Right renal pelvis (tissue), 4 donors: ENCODE measurements at places on chromosomes 12 and 14. TPM values are rescaled to one million over a fixed set of nuclear protein-coding genes. Genes with fewer than 3 reads are reported as not detected.

DNA sequence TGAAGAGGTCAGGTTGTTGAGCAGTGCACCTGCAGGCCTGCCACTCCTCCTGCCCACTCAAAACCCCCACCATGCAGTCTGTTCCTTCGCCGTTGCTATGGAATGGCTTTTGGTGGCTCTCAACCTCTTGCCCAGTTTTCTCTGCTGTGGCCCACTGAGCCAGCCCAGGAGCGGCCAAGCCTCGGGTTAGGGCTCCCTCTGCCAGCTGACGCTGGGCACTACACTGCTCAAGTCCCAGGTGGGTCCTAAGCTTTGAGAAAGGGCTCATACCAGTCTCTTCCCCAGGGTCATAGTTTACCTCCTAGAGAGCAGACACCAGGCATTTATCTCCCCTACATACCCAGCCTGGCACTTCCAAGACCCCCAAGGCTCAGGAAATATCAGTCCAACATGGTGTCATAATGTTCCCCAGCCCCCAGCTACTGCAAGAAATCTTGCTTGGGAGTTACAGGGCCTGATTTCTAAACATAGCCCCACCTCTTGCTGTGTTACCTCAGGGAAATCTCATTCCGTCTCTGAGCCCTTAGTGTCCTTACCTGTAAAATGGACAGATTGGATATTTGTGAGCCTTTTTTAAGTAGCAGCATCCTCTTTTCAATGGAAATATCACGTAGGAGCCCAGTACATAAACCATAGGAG, 59.4 kb downstream of the TSPAN11 start:
- DNase-seq = peak; percentile 41

The EXOC5 gene
- polyA plus RNA-seq = 85.7 TPM

DNA sequence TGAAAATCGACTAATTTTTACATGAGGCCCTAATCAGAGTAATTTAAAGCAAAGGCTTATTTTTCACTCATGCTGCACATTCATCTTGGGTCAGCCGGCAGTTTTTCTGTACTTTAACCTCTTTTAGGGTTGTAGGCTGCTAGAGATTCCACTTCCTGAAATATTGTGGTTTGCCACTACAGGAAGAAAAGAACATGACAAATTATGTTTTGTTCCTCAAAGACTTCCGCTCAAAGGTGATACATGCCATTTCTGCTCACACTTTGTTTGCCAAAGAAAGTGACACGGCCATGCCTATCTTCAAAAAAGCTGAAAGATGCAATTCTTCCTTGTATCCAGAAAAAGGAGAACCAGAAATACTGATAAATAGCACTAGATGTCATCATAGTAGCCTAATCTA, 183.4 kb upstream of the PPFIA2 start:
- no peak for DNase-seq

DNA sequence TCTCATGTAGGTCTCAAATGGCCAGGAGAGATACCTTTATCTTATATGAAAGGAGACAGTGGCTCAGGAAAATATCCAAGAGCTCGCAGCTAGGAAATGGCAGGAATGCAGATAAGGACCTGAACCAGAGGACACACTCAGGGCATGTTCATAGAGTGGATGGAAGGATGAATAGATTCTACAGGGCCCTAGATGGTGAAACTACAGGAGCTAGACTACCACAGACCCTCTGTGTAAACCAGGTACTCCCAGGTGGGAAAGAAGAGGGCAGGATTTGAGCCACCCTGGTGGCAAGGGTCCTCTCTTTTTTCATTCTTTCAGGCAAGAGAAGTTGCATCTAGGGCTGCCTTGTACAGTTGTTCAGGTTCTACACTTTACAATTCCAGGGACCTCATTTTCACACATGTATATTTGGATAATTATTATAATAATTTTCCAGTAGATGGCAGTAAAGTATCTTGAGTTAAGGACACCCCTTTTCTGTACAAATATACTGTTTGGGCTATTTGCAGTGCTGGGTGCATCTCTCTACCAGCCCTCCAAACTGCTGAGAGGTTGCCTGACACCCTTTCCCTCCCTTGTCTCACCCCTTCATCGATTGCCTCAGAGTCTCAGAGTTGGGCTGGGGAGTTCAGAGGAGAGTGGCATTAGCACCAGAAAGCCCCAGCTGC, 10.5 kb upstream of the ZDHHC22 start:
- DNase-seq = no peak

The STRAP gene
- polyA plus RNA-seq = 190 TPM

DNA sequence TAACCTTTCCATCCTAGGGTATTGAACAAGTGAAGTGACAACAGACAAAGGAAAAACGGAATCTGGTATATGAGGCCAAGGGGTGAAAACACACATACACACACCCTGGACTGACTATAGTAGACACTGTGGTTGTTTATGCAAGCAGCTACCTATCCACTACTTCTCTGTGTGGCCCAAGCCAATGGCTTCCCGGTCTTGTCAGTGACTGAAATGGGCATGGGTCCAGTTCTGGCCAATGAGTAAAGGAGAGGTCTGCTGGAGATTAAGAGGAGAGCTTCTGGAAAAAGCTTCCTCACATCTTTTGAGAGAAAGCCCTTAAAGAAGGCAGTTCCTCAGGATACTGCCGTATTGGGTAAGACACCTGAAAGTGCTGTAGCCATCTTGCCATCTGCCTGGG, 19.3 kb downstream of the MBIP start:
- no peak for DNase-seq

- no peak for DNase-seq
Observed at GRCh38 chr14:30387871-30388270, 171.1 kb upstream of the G2E3 start.

GRCh38 chr14:61476754-61477410, 155.5 kb downstream of the PRKCH start:
- peak; percentile 33 for DNase-seq

The RIN3 gene
- 5.7 TPM for polyA plus RNA-seq
